ENCODE measurements at places on chromosomes 2 and 18.

DNA sequence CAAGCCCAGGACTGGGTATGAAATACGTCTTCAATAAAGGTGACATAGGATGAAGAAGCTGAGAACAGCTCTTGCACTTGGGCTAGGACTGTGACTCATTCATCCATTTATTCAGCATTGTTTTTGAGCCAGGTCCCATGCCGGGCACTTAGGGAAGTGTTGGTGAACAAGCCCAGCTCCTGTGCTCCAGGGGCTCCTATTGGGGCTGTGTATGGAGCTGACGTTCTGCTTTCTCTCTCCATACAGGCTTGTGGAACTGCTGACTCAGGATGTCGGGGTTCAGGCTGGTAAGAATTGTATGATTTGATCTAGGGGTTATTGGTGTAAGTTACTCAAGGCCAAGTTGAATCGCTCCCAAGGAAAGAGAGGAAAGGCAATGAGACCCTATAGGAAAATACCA, 24.0 kb downstream of the MYO7B start:
- no peak overlapping the region for H3K27ac ChIP-seq
- no peak for DNase-seq
- no peak overlapping the region for H3K4me3 ChIP-seq
- H3K36me3 ChIP-seq = no peaks in the 10 kb centered on the region
- no peaks in the 10 kb centered on the region for H3K27me3 ChIP-seq
- peaks cover 35% of the 10 kb centered on the region for H3K4me1 ChIP-seq

- no peak overlapping the region for H3K4me3 ChIP-seq
- H3K27ac ChIP-seq = no peak overlapping the region
- H3K27me3 ChIP-seq = no peaks in the 10 kb centered on the region
- no peaks in the 10 kb centered on the region for H3K4me1 ChIP-seq
These were observed 136.9 kb downstream of the MAIP1 start for GRCh38 chr2:200092235-200092634.

- no peaks in the 10 kb centered on the region for H3K27me3 ChIP-seq
- peaks cover 16% of the 10 kb centered on the region for H3K36me3 ChIP-seq
- DNase-seq = no peak
- H3K4me3 ChIP-seq = no peak overlapping the region
These were observed 34.9 kb downstream of the RNU4ATAC start for GRCh38 chr2:121565389-121566250.

GRCh38 chr2:145769011-145769716, 1249.2 kb upstream of the ZEB2 start:
- peaks cover 4% of the 10 kb centered on the region for H3K4me1 ChIP-seq
- no peak overlapping the region for H3K4me3 ChIP-seq
- H3K27me3 ChIP-seq = no peaks in the 10 kb centered on the region
- H3K36me3 ChIP-seq = no peaks in the 10 kb centered on the region

DNA sequence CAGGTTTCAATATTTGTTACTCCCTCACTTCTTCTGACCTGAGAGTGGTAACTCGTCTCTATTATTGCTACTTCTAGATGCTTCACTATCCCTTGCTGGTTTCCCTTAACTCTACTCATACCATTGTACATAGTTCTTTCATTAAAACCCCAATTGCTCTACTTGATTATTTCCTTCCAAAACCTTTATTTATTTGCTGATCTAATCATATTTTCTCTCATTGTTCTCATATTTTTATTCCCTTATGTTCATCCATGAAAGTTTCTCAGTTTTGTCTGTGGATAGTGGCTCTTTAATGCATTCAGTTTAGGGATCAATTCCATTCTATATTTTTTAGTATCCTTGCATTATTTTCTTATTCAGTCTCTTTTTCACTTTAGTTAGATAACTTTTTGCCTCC, 42.1 kb downstream of the RND3 start:
- no peaks in the 10 kb centered on the region for H3K36me3 ChIP-seq
- no peak overlapping the region for H3K4me3 ChIP-seq
- no peaks in the 10 kb centered on the region for H3K27me3 ChIP-seq
- H3K4me1 ChIP-seq = no peaks in the 10 kb centered on the region
- no peak overlapping the region for H3K27ac ChIP-seq
- DNase-seq = no peak

DNA sequence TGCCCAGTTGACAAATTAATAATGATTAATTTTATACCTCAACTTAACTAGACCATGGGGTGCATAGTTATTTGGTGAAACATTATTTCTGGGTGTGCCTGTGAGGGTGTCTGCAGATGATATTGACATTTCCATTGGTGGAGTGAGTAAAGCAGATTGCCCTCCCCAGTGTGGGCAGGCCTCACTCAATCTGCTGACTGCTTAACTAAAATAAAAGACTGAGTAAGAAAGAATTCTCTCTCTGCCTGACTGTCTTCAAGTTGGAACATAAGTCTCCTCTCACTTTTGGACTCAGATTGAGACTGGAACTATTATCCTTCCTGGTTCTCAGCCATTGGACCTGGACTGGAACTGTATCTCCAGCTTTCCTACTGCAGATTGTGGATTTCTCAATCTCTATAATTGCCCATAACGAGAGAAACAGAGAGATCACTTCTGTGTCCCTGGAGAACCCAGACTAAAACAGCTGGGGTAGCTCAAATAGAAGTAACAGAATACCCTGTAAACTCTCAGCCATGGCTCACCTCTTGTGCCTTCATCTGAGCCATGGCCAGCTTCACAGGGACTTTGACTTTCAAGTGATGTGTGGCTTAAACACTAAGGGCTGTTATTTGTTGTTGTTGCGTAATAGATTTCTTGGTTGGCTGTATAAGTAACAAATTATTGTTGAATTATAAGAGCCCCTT, 575.3 kb upstream of the RAB6C start:
- no peak overlapping the region for H3K4me3 ChIP-seq
- no peaks in the 10 kb centered on the region for H3K36me3 ChIP-seq
- no peak for DNase-seq

- no peak for DNase-seq
- H3K27ac ChIP-seq = no peak overlapping the region
- H3K4me3 ChIP-seq = no peak overlapping the region
- no peaks in the 10 kb centered on the region for H3K4me1 ChIP-seq
These were observed 24.9 kb downstream of the COPS9 start for GRCh38 chr2:240111253-240111652.

- H3K36me3 ChIP-seq = no peaks in the 10 kb centered on the region
- H3K27me3 ChIP-seq = no peaks in the 10 kb centered on the region
- no peaks in the 10 kb centered on the region for H3K4me1 ChIP-seq
- DNase-seq = no peak
These were observed 113.6 kb downstream of the MEP1B start for GRCh38 chr18:32303400-32303799.

DNA sequence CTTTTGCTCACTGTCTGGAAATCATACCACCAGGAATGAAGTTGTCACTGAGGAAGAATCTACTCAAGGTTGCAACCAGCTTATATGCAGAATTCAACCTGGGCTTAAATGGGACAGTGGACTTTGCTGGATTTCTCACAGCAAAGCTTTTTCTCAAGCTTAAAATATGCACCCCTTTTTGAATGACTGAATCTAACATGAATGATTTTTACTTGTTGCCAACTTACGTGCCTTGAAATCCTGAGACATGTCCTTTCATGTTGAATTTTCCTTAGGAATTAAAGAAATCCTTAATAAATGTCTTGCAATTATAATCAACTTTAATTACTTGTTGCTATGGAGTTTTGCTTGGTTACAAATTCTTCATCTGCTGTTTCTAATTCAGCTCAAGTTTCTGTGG, 57.4 kb downstream of the SPP2 start:
- H3K4me1 ChIP-seq = no peaks in the 10 kb centered on the region
- no peak overlapping the region for H3K4me3 ChIP-seq
- no peak overlapping the region for H3K27ac ChIP-seq
- H3K36me3 ChIP-seq = no peaks in the 10 kb centered on the region
- no peaks in the 10 kb centered on the region for H3K27me3 ChIP-seq

DNA sequence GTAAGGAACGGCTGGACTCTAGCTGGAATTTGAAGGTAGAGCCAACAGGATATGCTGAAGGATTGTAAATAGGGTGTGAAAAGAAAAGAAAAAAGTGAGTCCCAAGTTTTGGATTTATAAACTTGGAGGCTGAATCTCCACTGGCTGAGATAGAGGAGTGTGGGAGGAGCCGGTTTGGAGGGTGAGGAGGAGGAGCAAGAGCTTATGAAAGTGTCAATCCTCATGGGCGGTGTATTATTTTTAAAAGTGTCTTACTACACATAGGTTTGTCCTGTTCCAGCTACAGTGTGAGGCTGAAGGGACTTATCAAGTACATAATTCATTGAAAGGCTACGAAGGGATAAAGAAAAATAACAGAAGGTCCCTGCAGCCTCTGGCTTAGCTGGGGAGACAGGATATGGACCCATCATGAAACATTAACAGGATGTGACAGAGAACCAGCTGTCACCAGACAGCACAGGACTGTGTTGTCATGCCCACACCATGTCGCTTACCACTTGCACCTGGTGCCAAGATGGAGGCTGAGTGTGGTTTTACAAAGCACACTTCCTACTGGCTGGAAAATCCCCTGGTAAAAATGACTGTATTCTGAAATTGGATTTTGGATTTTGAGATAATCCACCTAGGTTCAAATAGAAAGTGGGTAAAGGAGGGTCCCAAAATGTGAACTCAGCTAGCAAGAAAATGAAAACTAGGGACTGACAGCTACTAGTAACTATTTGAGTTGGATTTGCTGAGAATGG, 2.5 kb upstream of the MREG start:
- H3K4me3 ChIP-seq = no peak overlapping the region
- DNase-seq = no peak
- no peak overlapping the region for H3K27ac ChIP-seq
- H3K4me1 ChIP-seq = peaks cover 12% of the 10 kb centered on the region
- no peaks in the 10 kb centered on the region for H3K36me3 ChIP-seq
- peaks cover 15% of the 10 kb centered on the region for H3K27me3 ChIP-seq

GRCh38 chr18:26073758-26074157, 16.7 kb downstream of the SS18 start:
- peaks cover 87% of the 10 kb centered on the region for H3K36me3 ChIP-seq
- no peaks in the 10 kb centered on the region for H3K4me1 ChIP-seq
- no peak for DNase-seq
- H3K4me3 ChIP-seq = no peak overlapping the region

GRCh38 chr2:146821836-146822316, 1023.0 kb upstream of the ACVR2A start:
- no peaks in the 10 kb centered on the region for H3K4me1 ChIP-seq
- no peak overlapping the region for H3K27ac ChIP-seq
- no peaks in the 10 kb centered on the region for H3K36me3 ChIP-seq
- H3K27me3 ChIP-seq = no peaks in the 10 kb centered on the region
- no peak for DNase-seq

GRCh38 chr18:47754311-47755101, 176.0 kb downstream of the SMAD2 start:
- no peaks in the 10 kb centered on the region for H3K4me1 ChIP-seq
- no peaks in the 10 kb centered on the region for H3K36me3 ChIP-seq
- no peak overlapping the region for H3K4me3 ChIP-seq
- no peak overlapping the region for H3K27ac ChIP-seq

DNA sequence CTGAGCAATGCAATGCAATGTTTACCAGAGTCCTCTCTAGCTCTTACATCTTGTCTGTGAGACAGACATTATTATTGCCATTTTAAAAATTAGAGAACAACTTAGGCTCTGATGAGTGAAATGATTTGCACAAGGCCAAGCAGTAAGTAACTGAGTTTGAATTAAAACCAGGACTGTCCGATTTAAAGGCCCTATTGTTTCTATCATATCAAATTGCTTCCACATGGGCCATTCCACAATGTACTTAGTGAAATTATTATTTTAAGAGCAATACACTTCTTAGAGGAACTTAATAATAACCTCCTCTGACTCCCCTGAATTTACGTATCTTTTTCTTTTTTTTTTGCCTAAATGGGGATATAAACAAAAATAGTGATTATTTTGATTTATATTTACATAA, 64.6 kb downstream of the PLCL1 start:
- H3K27ac ChIP-seq = no peak overlapping the region
- DNase-seq = no peak
- no peak overlapping the region for H3K4me3 ChIP-seq
- no peaks in the 10 kb centered on the region for H3K36me3 ChIP-seq

DNA sequence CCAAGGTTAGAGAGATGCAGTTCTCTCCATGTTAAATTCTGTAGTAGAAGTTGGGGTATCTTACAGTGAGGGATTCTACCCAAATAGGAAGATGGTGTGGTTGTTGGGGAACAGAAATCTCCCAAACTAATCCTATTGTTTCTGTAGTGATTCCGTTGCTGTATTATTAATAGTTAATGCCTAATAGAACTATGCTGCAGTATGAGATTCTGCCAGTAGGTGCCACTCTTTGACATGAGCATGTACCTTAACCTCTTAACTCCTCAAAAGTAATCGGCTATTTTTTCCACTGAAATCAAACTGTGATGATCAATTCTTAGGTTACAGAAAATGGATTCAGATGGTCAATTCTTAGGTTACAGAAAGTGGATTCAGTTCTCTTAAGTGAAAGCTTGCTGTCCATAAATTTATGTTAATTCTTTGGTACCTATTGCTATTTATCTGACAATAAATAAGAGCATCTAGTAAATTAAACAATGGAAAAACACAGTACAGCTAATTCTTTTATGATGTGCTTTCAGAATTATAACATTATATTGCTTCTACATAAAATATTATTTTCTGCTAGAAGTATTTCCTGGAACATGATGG, 97.9 kb upstream of the DLX2 start:
- H3K27me3 ChIP-seq = no peaks in the 10 kb centered on the region
- H3K36me3 ChIP-seq = no peaks in the 10 kb centered on the region
- H3K27ac ChIP-seq = no peak overlapping the region
- peaks cover 50% of the 10 kb centered on the region for H3K4me1 ChIP-seq
- H3K4me3 ChIP-seq = no peak overlapping the region
- no peak for DNase-seq

- H3K27me3 ChIP-seq = no peaks in the 10 kb centered on the region
- H3K4me1 ChIP-seq = peaks cover 21% of the 10 kb centered on the region
- H3K4me3 ChIP-seq = no peak overlapping the region
- DNase-seq = peak; percentile 38
These were observed 89.8 kb downstream of the PRPF40A start for GRCh38 chr2:152627351-152627957.

GRCh38 chr2:145495590-145495989, 975.7 kb upstream of the ZEB2 start:
- no peak overlapping the region for H3K27ac ChIP-seq
- no peak for DNase-seq
- no peaks in the 10 kb centered on the region for H3K27me3 ChIP-seq
- H3K4me1 ChIP-seq = no peaks in the 10 kb centered on the region
- H3K36me3 ChIP-seq = no peaks in the 10 kb centered on the region
- H3K4me3 ChIP-seq = no peak overlapping the region

DNA sequence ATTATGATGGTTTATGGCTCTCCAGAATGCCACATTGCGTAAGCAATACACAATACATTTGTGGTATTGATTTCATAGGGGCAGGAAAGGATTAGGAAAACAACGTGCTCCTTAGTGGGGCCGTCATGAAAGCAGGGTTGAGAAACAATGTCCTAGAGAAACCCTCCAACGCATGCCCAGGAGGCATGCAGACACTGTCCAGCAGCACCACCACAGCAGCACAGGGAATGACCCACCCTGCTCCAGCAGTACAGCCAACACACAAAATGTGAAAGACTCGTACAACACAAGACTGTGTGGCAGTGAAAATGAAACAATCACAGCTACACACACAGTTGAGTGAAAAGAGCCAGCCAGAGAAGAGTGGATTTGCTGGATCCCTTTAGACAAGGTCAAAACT, 66.3 kb downstream of the FAM168B start:
- H3K4me3 ChIP-seq = no peak overlapping the region
- no peaks in the 10 kb centered on the region for H3K4me1 ChIP-seq
- DNase-seq = no peak
- H3K36me3 ChIP-seq = no peaks in the 10 kb centered on the region

- H3K4me3 ChIP-seq = no peak overlapping the region
- DNase-seq = no peak
- H3K4me1 ChIP-seq = no peaks in the 10 kb centered on the region
- H3K27me3 ChIP-seq = no peaks in the 10 kb centered on the region
- no peak overlapping the region for H3K27ac ChIP-seq
These were observed 109.5 kb downstream of the INHBB start for GRCh38 chr2:120455390-120455789.

Measured in CD14-positive monocyte (primary cell).